ENCODE measurements at places on chromosomes 11 and 22.

DNA sequence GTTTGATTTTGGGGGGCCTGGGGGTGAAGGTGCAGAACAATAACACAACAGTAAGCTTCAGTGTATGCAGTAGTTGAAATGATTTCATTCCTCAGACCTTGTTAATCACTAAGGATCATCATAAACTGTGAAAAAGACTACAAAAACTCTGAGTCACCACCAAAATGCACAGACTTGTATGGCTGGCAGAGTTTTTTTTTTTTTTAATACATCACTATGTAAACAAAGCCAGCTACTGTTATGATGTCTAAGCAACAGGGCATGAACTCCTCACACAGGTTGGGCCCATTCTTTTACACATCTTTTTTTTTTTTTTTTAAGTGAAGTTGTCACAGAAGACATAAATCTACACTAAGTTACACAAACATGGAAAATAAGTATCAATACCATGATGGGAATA is 311.9 kb downstream of the GUCY1A2 start:
- DNase-seq: no peak

DNA sequence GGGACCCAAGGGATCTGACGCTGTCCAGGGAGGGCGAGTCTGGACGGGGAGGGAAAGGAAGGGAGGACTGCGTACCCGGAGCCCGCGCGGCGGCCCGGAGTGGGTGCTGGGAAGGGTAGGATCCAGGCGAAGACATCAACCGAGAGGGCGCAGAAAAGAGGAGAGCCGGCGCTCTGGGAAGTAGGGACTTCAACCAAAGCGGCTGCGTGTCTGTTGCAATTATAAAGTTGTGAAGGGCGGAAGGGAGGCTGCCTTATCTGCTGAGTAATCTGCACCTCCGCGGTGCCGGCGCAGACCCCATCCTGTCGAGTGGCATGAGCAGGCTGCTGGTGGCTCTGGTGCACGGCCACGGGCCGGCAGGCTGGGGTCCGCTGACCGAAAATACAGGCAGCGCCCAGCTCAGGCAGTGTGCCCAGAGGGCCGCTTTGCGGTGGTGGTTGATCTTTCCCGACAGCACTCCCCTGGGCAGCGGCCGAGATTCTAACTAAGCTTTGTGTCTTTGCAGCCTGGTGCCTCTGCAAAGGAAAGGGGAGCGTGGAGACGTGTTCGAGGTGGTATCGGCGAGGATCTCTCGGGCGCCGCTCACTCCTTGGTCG is 978 bp downstream of the C11orf87 start:
- no peak for DNase-seq

- no peak for DNase-seq
These were observed 76.4 kb downstream of the MPPED1 start for GRCh38 chr22:43488031-43488866.

- DNase-seq: no peak
These were observed 59.0 kb downstream of the PPP2R1B start for GRCh38 chr11:111707039-111707690.

GRCh38 chr11:4184163-4184916 is 89.7 kb downstream of the RRM1 start:
- no peak for DNase-seq

DNA sequence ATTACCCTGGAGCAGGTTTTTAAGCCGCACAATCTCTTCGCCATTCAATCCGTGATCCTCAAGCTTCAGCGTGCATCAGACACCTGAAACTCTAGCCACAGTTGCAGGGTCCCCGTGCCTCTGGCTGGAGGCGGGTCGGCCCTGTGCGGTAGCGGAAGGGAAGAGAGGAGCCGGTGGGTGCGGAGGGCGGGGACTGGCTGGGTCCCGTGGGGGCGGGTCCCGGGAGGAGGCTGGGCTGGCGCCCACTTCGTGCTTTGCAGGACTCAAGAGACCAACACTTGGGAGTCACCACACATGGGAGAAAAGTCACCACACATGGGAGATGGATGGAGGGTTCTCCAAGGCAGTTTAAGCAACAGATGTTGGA is 772 bp downstream of the C22orf15 start:
- DNase-seq: peak; percentile 78

GRCh38 chr11:5229796-5230195 is 2.9 kb upstream of the HBB start:
- DNase-seq: no peak

DNA sequence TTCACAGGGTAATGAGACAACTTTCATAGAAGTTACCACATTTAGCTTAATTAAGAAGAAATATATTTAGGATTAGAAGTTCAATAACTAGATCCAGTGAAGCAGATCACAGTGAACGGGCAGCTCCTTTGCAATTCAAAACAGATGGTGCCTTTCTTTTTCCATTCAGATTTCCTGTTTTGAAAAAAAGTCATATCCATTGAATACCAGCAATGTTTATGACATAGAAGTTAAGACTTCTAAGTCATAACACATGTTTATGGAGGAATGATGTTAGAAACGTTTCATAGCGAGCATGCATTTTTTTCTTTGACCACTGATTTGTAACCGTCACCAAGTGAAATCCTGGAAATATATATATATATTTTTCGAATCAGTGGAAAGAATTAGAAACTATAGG is 24.7 kb downstream of the LUZP2 start:
- DNase-seq: no peak

DNA sequence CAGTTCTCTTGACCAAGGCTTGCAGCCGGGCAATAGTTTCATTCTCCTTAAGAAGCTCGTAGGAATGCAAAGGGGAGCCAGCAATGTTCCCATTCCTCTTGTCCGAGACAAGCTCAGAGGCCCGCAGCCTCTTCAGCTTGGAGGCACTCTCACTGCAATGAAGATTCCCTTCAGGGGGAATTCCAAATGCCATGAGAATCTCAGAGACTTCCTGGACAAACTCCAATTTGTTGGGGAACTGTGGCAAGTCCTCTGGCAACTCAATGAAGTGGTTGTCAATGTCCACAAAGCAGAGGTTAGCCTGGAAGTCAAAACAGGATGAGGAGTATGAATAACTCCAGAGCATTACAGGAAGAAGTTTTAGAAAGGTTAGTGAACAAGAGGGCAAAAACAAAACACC is 84.4 kb downstream of the DENND5A start:
- DNase-seq: no peak

DNA sequence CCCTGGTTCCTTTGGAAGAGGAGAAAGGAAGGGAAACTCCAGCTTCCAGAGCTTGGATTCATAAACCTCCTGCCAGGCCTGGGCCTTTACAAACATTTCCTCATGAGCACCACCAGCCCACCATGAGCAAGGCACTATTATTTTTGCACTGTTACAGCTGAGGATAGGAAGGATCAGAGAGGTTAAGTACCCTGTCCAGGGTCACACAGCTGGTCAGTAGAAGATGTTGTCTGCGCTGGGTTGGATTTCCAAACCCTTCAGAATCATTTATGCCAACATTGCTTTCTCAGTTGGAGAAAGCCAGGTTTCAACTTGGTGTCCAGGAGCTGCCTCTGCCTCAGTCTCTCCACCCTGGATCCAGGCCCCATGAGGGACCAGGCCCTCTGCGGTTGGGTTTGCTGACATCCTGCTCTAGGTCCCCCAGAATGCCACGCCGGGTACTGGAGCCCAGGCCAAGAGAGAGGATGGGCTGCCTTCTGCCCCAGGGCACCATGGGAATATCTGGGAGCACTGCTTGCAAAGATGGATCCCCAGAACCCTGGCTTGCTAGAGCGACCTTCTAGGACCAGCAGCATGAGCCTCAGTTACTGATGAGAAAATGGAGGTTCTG is 29.7 kb upstream of the SHISAL1 start:
- DNase-seq: no peak

- no peak for DNase-seq
These were observed 107.8 kb upstream of the RASSF10 start for GRCh38 chr11:12901272-12901671.

GRCh38 chr22:46589871-46590271 is 30.3 kb upstream of the GRAMD4 start:
- no peak for DNase-seq

- no peak for DNase-seq
These were observed 282.1 kb downstream of the BRD1 start for GRCh38 chr22:49545606-49546005.

GRCh38 chr11:20194470-20194869 is 34.2 kb upstream of the DBX1 start:
- DNase-seq: no peak

DNA sequence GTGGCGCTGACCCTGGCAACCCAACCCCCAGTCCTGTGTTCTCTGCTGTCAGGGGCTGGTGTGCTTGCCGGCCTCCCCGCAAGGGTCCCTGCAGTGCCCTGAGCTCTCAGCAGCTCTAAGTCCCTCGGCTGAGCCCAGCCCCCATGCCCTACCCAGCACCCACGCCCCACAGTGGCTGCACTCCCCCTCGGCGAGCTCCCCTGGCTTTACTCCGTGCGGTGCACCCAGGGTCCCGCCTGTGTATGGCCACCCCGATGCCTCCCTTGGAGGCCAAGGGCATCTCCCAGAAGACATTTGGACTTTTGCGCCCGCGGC is 72.5 kb upstream of the SHISAL1 start:
- no peak for DNase-seq

GRCh38 chr11:127733552-127733951 is 733.0 kb upstream of the KIRREL3 start:
- DNase-seq: no peak

DNA sequence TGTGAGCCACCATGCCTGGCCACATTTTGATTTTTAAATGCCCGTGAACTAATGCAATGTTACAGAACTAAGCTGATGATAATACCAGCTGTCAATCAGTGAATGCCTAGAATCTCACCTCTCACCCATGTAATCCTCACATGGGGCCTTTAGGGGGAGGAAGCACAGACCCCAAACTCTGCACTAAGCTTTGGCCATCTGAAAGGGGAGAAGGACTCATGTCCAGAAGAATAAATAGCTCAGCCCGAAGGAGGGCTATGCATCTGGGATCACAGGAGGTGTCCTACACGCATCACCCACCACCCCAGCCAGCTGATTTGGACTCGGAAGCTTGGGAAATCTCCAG is 36.0 kb upstream of the YPEL1 start:
- no peak for DNase-seq

- DNase-seq: no peak
These were observed 1217.9 kb downstream of the LRRC4C start for GRCh38 chr11:40241524-40242051.

DNA sequence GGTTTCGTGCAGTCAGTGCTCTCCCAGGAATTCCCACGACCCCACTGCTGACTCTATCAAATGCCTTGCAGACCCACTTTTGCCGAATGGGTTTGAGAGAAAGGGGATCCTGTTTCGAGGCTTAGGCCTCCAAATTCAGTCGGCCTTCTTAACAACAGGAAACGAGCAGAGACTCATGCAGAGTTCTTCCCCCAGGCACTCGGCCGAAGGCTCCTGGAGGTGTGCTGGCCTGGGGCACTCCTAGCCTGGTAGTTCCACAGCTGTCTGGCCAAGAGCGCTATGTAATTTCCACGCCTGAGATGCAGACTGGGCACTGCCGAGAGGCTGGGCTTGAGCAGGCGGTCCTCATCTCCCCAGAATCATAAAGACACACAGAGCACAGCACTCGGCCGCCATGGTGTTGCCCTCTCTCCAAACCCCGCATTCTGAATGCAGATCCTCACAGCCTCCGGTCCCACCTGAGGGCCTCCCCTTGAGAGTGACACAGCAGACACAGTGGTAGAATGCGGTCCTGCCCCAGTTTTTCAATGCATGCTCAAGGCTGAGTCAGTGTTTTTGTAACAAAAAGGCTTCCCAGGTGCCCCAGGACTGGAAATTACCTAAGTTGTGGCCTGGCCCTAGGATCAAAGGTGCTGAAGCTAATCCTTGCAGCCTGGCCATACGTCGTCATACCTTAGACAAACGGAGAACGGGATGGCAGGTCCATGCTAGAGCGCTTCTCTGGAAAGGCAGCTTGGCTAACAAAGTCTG is 30.2 kb upstream of the BID start:
- no peak for DNase-seq

- no peak for DNase-seq
These were observed 4.9 kb downstream of the HIPK3 start for GRCh38 chr11:33262011-33262645.

DNA sequence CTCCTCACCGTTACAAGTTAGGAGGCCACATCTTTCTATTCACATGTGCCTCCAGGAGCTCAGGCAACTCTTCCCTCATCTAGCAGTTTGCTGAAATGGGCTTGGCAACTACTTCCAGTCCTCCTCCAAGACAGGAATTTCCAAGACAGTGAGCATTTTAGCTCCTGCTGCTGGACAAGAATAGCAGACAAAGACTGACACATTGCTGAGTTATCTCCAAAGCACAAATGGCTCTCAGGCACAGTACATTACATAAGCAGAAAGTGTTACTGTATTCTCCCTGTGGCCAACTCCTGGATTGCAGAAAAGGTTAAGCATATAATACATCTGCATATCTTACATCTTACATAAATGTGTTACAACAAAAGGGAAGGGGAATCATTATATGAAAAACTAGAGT is 83.2 kb upstream of the POU2AF2 start:
- no peak for DNase-seq

DNA sequence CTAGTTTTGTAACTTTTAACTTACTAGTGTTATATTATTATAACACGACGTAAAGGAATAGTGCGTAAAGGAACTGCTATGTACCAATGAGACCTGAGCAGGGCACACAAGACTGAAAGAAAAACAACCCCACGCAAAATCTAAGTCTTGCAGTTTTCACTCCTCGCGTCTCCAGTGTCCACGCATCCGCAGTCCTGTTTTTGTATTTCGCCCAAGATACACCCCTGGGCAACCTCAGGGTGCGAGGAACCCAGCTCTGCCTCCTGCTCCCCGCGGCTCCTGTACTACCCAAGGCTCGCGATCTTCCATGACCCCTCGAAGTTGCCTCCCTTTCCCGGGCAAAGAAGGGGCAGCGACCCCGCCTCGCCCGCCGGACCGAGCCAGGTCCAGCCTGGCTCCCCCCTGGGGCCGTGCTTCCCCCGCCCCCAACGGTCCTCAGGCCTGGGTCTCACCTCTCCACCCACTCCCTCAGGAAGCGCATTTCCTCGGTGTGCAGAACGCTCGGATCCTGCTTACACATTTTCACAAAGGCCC is 393 bp downstream of the ST13 start:
- DNase-seq: no peak

GRCh38 chr11:7154881-7155361 is 66.1 kb downstream of the RBMXL2 start:
- no peak for DNase-seq

Data from activated T-cell treated with anti-CD3 and anti-CD28 coated beads, Interleukin-2, amount 50 U/mL, for 24 hours (primary cell).